ENCODE measurements at places on chromosomes 11 and 22.

DNA sequence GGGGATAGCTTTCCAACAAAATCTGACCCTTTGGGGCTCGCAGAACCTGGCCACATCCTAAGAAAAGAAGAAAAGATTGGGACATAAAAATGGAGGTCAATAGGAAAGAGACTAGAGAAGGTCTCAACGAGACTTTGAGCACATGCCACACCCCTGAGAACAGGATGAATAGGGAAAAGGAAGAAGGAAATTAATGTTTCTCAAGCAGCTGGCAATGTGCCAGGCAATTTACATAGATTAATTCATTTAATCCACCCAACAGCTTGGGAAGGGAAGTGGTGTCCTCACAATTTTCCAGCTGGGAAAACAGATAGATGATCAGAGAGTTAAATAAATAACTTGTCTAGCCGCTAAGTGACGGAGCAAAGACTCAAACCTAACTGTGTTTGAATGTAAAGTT lies 50.7 kb downstream of the PAMR1 start:
- DNase-seq = no peak

DNA sequence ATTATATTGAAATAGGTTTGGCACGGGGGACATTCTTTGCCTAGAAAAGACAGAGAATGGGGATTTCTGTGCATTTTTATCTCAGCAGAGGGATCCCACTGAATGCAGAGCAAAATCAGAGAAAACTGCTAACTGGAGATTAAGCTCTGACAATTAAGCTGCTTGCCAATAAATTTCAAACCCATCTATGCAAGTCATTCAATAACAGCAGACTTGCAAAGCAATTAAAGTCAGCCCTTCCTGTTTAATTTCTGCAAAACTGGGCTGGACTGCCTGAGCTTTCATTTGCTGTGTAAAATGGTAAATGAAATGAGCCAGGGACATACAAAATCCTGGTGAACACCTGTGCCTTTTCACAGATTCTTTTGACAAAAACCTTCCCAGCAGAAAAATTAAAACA lies 1273.9 kb upstream of the CNTN5 start:
- no peak for DNase-seq

DNA sequence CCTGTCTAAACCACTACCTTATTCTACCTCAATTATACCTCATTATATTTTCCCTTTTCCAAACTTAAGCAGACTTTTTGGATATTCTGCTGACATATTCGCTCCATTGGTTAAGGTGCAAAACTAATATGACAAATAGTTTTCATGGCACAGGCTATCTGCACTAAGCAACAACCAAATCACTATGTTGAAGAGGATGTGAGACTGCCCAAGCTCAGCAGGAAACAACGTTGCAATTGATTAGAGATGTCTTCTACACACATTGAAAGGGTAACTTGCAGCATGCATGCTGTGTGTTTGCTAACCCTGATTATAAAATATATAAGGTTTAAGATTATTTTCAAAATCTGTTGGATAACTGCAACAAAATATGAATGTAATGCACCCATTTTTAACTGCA lies 61.6 kb downstream of the STK33 start:
- DNase-seq = no peak

DNA sequence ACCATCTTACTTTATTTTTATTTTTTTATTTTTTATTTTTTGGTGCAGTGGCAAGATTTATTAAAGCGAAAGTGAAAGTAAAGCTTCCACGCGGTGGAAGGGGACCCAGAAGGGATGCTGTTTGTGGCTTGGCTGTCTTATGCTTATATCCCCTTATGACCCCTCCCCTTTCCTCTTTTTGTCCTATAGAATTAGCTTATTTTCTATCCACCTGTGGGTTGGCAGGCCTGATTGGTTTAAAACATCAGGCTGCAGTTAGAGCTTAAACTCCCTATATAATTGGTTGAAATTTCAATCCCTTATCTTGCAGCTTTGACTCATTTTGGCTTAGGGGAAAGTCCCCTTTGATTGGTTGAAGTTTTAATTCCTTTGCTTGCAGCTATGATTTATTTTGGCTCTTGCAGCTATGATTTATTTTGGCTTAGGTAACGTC lies 50.5 kb downstream of the NNMT start:
- no peak for DNase-seq

GRCh38 chr22:20092477-20092854 lies 12.4 kb downstream of the DGCR8 start:
- no peak for DNase-seq

DNA sequence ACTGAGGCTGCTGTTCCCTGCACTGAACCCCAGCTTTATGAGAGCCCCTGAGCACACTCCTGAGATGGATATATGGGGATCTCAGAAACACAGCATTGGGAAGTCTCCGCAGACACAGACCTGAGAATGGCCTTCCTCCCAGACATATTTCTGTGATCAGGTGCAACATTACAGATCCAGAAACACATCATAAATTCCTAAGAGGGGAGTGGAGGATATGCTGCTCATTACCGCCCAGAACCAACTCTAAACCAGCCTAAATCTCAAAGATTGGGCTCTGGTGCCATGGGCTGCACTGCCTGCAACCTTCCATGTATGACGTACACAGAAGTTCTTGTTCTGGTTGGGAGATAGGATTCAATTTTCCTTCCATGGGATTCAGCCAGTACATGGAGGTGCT lies 102.0 kb downstream of the ME3 start:
- DNase-seq = no peak

GRCh38 chr11:69721106-69721505 lies 17.3 kb upstream of the FGF19 start:
- DNase-seq = no peak

DNA sequence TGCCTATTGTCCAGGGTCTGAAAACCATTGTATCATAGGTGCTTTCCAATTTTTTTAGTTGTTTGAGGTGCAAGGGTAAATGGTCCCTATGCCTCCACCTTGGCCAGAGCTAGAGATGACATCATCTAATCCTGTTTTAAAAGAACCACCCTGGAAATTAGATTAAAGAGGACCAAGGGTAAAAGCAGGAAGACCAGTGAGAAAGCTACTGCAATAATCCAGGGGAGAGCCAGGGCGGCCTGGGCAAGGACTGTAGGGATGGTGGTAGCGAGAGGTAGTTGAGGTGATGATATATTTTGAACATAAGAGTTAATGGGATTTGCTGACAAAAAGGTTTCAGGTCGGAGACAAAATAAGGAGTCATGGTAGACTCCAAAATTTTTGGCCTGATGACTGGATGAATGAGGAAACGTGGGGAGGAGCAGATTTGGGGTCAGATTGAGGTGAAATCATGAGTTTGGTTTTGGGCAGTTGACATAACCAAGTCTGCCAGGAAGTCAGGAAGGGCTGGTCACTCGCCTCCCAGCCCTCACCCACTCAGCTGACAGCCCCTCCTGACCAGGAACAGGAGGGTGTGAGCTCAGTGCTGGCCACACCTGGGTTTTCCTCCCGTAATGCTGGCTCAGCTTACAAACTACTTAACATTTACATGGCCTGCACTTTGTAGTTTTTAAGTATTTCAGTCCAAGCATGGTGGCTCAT lies 23.0 kb downstream of the SCN4B start:
- DNase-seq = no peak

GRCh38 chr11:68806931-68807844 lies 34.5 kb downstream of the CPT1A start:
- DNase-seq = no peak

DNA sequence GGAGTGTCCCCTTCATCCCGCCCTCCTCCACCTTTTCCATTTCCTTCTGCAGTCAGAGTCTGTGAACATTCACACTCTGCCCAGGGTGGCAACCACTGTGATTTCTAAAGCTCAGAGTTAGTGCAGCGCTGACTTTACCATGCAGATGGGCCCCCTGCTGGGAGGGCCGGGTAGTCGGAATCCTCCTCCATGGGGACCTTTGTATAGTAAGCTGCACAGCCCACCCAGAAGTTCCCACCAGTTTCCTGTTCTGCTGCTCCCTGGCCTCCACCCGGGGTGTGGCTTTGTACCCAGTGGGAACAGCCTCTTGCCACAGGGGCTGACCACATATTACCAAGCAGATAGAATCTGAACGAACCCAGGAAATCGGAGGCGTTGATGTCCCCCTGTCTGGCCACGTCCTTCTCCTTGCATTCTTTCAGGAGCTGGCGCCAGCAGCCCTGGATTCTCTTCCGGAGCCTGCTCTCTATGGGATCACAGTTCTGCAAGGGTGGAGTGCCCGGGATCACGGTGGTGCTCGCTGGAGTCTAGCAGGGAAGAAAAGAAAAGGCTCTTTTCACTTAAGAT lies 125.3 kb downstream of the MPPED1 start:
- peak; percentile 13 for DNase-seq

DNA sequence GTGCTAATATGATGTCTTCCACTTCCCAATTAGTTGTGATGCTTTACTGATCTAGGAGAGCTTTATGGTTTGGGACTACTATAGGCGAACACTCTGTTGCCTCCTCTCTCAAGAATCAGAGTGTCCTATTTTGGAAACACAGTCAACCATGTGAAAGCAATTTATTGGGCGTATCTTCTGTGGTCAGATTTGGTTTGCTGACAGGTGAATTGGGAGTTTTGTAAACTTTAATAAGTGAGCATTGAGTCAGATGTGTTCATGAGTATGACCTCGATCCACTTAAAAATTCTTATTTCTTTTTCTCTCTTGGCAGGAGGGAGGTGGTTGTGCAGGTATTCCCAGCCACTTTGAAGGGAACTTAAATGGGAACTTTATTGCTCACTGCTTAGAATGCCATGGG lies 4.4 kb downstream of the CAT start:
- no peak for DNase-seq

DNA sequence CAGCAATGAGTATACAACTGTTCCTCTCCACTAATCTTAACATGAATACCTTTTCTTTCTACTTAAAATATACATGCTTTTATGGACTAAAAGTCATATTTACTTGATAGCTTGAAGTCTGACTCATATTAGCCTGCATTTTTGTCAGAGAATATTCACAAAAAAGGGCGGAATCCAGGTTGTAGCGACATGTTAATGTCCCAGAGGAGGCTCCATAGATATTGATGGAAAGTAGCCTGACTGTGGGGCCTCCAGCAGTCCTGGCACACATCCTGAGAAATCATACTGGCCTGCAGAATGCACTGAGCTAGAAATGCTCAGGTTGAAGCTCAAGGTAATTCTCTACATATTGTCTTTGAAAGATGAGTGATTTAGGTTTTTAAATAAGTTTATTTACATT lies 1051.1 kb downstream of the NTM start:
- no peak for DNase-seq

DNA sequence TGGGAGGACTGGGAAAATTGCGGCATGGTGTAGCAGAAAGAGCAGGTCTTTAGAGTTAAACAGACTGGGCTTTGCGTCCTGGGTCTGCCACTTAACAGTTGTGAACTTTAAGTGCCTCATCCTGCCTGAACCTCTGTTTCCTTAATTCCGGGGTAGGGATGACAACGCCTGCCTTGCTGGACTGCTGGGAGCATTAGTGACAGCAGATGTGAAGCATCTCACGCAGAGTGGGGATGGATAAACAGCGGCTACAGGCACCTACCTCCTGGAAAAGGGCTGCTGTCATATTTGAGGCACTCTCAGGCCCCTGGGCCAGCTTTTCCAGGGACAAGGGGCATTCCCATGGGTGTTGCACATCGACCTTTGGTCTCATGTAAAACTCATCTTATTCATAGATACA lies 572.2 kb downstream of the TBC1D22A start:
- DNase-seq = no peak

DNA sequence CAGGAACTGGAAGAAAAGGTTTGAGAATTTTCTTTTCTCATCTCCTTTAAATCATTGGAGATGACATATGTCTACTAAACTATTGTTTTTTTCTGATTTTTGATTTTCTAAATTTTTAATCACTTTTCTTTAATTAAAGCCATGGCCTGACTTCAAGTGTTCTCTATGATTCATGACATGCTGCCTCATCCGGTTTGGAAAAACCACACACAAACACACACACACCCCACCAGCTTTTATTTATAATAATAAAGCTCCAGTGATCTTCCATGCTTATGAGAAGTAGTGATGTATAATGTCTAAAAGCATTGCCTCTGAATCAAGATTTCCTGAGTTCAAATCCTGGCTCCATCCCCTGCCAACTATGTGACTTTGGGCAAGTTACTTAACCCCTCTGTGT lies 179.2 kb downstream of the SPON1 start:
- no peak for DNase-seq

- no peak for DNase-seq
Observed at GRCh38 chr22:45529971-45530575, 27.4 kb downstream of the FBLN1 start.

DNA sequence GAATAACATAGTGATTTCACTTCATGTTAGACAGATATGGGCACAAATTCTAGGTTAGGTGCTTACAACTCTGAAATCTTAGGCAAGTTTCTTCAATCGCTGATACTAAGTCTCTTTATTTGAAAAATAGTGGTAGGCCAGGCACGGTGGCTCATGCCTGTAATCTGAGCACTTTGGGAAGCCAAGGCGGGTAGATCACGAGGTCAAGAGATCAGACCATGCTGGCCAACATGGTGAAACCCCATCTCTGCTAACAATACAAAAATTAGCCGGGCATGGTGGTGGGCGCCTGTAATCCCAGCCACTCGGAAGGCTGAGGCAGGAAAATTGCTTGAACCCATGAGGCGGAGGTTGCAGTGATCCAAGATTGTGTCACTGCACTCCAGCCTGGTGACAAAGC lies 729.4 kb downstream of the METTL15 start:
- no peak for DNase-seq

DNA sequence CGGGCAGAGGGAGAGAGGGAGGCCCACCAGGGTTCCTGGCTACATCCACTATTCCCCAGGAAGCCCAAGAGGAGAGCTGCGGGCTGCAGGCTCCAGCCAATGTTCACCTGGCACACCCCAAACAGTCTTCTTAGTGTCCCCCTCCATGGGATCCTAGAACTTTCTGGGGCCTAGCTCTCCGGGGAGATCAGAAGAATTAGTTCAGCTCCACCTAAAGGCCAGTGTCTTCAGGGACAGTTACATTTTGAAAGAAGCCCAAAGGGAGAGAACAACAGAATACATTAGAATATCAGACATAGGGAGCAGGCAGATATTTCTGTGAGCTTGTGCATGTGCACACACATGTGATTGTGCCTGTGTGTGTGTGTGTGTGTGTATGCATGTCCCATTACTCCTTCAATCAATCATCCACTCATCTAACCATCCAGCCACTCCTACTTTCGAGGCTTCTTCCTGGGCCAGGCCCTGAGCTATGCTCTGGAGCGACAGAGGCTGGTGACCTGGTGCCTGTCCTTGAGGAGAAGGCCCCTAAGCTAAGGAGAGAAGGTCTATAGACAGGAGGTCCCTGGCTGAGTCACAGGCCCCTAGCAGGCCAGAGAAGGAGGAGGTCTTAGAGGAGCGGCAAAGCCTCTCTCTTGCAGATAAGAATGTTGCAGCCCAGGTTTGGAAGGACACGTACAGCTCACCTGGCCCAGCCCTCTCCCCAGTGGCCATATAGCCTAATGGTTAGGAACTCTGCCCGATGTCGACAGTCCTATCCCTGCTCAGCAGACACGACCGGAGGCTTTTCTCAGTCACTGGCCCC lies 165.5 kb downstream of the DSCAML1 start:
- no peak for DNase-seq

GRCh38 chr11:74634537-74634936 lies 42.2 kb downstream of the POLD3 start:
- no peak for DNase-seq

Data from OCI-LY7 (cell line).